ENCODE measurements at places on chromosomes 4 and X. TPM values are rescaled to one million over a fixed set of nuclear protein-coding genes. Genes with fewer than 3 reads are reported as not detected.

GRCh38 chr4:158770671-158771070 lies 1.8 kb downstream of the FNIP2 start:
- DNase-seq = no peak

The VCX2 gene
- not detected for total RNA-seq

DNA sequence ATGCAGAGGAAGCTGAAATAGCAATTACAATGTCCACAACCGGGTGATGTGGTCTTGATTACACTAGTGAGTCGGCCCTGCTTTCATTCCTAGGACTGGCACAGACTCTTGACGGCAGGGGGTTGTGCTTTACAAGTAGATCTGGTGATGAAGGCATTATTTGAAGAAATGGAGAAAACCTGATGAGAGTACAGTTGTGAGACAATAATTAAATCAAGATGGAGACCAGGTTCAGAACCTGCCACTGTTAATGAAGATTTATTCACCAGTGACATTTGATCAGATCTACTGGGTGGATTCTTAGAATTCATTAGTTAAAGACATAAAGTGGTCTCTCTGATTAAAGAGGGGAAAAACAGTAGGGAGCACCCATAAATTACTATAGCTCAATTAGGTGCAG lies 747.2 kb downstream of the STPG2 start:
- DNase-seq = no peak

The ERVMER34-1 gene
- 1.4 TPM for total RNA-seq

The CT55 gene
- not detected for total RNA-seq

DNA sequence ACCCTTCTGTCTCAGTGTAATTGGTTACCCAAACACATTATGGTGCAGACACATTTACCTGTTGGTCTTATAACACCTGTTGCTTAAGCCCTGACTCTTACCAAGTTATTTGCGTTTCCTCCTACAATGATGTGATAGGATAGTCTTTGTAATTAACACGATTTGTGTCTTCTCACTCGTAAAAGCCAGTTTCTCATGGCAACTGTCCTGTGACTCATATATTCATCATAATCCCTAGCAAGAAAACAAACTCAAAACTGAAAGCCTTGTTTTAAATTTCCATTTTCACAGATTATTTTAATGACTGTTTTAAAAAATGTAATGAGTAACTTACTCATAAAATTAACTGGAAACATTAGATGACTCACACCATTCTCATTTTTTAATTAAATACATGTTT lies 495.2 kb downstream of the NLGN4X start:
- DNase-seq = no peak

DNA sequence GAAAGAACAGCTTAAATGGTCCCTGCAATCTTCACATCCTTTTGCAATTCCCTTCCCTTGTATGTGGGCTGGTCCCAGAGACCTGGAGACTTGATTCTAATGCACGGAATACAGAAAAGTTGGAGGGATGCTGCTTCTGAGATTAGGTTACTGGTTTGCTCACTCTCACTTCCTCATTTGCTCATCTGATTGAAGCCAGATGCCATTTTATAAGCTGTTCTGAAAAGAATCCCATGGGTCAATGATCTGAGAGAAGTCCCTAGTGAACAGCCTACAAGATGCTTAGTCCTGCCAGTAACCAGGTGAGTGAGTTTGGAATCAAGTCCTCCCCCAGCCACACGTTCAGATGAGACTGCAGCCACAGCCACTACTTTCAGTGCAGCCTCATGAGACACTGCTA lies 35.9 kb downstream of the MAGEA1 start:
- DNase-seq = no peak

DNA sequence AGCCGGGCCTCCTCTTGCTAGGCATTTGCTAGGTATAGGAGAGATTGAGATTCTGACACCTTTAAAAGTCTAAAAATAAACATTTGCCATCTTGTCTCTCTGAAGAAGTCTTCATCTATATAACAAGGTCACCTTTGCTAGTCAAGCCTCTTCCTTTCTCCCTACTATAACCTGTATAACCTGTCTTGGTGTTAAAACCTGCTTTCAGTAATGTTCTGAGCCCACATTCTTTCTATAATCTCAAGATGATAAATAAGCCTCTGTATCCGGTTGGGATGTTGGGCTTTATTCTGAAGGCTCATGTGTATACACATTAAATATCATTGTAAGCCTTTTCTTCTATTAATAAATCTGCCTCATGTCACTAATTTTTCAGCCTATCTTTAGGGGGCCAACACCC lies 10.2 kb downstream of the ASIC5 start:
- no peak for DNase-seq

GRCh38 chr4:10201381-10202223 lies 85.0 kb upstream of the WDR1 start:
- no peak for DNase-seq

The CT45A2 gene
- total RNA-seq = not detected

DNA sequence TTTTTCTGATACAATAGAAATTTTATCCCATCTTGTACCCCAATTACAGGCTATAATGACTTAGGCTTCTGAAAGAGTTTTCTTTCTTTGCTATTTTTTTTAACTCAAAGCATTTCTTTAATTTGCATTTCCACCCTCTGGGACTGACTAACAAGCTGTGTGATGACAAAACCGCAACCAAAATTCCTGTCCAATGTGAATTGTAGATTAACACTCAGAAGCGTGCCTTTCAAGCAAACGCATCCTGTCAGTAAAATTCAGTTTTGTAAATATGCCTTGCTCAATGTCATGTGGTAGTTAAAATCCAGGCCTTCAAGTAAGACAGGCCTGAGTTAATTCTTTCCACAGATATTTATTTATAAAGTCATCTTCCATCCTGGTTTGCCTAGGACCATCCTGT lies 50.3 kb downstream of the STK32B start:
- DNase-seq = no peak

- no peak for DNase-seq
These were observed 109.3 kb upstream of the DGKK start for GRCh38 chrX:50579955-50580354.

- no peak for DNase-seq
These were observed 154.6 kb upstream of the RPS6KA3 start for GRCh38 chrX:20421275-20421674.

The CAPN6 gene
- total RNA-seq = 0.17 TPM

GRCh38 chr4:4502694-4503311 lies 39.0 kb downstream of the STX18 start:
- DNase-seq = no peak

The GYPA gene
- not detected for total RNA-seq

GRCh38 chrX:137194164-137194563 lies 160.4 kb upstream of the GPR101 start:
- DNase-seq = no peak

DNA sequence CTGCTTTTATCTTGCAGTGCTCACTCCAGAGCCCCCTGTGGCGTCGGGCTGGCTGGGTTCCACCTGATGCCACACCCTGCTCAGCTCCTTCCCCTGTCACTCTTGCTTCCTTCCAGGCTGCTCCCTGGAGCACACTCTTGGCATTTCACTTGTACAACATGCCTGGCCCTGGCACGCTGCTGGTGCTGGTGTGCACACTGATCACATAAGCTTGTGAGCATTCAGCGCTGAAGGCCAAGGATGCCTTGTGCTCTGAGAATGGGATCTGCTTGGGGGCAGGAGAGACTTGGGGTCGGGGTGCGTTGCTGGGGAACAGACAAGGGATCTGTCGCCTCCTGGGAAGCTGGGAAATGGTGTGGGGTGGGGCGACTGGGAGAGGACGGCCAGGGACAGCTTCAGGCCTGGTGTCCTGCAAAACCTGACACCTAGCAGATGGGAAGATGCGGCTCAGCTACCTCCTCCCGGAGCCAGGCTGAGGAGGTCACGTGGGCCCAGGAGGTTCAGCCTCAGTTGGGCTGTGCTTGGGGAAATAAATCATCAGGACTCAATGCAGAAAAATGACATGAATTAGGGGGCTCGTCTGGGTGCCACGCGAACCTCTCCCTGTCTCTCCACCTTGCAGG lies 108.5 kb downstream of the PHKA2 start:
- DNase-seq = no peak

GRCh38 chr4:128349921-128350320 lies 62.3 kb upstream of the PGRMC2 start:
- DNase-seq = no peak

The DCK gene
- total RNA-seq = 14.9 TPM

GRCh38 chrX:21524008-21524407 lies 134.1 kb downstream of the KLHL34 start:
- DNase-seq = no peak

DNA sequence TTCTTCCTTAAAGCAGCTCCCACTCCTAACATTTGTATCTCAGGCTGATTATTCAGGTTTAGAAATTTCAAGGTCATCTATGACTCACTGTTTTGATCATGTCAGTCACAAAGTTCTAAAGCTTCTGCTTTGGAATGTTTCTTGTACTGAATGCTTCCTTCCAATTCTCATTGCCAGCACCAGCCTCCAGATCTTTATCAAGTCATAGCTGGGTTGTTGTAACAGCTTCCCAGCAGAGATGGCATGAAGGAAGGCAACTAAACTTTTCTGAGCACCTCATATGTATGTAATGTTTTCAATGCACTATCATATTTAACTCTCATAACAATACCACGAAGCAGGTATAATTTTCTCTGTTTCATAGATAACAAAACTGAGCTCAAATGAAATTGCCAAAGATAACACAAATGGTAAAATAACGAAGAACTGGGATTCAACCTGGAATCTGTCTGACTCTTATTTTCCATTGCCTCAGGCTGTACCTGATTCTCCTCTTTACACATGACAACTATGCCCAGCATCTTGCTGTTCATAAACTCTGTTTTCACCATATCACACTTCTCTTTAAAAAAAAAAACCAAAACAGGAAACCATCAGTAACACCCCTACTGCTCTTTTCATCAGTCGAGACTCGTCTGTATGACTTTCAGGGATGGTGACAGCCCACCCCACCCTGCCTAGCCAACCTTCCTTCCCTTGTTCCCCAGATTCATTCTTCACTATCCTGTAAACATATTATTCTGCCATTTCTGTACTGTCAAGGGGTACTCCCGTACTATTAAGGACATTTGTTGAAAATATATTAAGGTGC lies 13.4 kb downstream of the TRPC3 start:
- DNase-seq = no peak

DNA sequence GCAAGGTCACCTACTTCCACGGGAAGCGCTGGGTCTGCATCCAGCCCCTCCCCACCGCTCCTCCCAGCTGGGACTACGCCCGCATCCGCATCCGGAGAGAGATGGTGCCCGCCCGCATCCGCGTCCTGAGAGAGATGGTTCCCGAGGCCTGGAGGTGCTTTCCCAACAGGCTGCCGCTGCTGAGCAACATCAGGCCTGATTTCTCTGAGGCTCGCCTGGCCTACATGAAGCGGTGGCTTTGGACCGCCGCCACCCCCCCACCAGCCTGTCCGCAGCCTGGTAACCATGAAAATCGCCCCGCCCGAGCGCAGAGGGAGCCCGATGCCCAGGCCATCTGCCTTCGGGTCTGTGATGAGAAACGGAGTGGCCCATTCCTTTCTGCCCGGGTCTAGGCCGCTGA lies 18.1 kb downstream of the CLTRN start:
- no peak for DNase-seq

GRCh38 chrX:50705042-50705441 lies 109.0 kb downstream of the SHROOM4 start:
- no peak for DNase-seq

- peak; percentile 84 for DNase-seq
These were observed at the start of gene CXCL1 for GRCh38 chr4:73869130-73870055. TSS of gene CXCL1 (plus strand) at chr4:73869393. CDS start at chr4:73869471, 78 bp downstream.

DNA sequence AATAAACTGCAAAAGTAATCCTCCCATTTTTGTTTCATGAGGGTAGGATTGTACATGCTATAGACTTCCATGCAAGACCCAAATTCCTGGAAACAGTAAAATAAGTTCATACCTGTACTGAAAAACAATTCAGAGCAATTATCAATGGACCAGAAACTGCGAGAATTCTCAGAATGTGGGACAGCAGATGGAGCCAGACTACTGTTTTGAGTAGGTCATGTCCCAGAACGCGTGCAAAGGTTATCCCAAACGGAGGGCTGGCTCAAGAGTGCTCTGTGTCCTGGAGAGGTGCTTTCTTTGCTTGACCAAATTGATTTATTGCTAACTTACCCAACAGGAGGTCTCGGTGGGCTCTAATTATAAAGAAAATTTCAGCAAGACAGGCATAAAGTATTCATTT lies 1.7 kb upstream of the MAGEH1 start:
- no peak for DNase-seq

- no peak for DNase-seq
These were observed 39.7 kb downstream of the LGI2 start for GRCh38 chr4:24991015-24991414.

The CTAG1A gene
- total RNA-seq = not detected
